ENCODE measurements at places on chromosomes 4 and X.

- DNase-seq, result no peak
These were observed 7.2 kb upstream of the LEF1 start for GRCh38 chr4:108175966-108176365.

- no peak for DNase-seq
These were observed 54.0 kb upstream of the AMELX start for GRCh38 chrX:11239230-11239629.

- no peak for DNase-seq
These were observed 74.2 kb upstream of the DMD start for GRCh38 chrX:33285550-33285949.

DNA sequence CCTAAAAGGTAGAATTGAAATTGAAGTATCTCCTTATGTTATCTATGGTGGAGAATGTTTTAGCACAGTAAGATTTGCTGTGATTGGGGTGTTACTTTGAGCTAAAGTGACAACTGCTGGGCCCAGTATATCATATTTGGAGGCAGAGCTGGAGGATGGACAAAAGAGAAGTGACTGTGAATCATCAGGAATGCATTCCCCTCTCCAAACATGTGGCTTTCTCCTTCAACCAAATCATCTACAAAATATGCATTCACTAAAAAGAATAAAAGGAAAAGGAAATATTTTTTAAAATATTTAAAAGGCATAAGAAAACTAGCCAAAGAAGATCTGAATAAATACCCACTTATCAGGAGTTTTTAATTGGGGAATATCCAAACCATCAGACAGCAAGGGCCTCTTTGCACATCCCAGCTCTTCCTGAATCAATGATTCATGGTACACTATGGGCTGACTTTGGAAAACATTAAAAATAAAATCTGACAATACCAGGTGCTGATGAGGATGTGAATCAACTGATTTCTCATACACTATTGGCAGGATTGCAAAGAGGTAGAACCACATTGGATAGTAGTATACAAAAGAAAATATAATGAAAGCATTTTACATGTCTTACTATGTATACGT, 671.7 kb upstream of the NR3C2 start:
- DNase-seq, result no peak

DNA sequence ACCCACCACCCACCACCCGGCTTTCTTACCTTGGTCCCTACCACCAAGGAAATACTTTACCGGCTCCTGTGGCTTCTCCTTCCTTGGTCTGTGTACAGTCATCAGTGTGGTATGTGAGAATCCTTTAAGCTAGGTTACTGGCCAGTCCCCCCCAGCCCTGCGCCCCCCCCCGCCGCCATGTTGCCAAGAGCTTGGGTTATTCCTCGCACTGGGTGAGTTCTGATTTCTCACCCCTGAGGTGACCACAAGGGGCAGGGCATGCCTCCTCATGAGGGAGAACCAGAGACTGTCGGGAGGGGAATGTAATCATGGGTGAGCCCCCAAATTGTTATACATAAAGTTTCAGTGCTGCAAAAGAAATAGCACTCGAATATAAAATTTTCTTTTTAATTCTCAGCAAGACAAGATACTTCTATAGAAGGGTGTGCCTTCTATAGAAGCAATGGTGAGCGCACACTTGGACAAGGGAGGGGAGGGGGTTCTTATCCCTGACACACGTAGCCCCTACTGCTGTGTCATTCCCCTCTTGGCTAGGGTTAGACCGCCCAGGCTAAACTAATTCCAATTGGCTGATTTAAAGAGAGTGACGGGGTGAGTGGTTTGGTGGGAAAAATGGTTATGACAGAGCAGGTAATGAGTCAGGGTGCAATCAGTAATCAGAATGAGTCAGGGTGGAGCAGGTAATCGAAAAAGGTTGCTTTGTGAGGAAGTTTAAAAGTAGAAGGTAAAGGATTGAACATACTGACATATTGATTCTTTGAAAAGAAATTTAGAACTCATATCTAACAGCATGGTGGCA, 133.2 kb downstream of the KDM6A start:
- DNase-seq, result no peak

- no peak for DNase-seq
These were observed 1.6 kb downstream of the SOX3 start for GRCh38 chrX:140503238-140503601.

- DNase-seq, result no peak
These were observed 225.8 kb upstream of the ARSJ start for GRCh38 chr4:114205261-114205660.

- no peak for DNase-seq
These were observed 119.0 kb downstream of the MANBA start for GRCh38 chr4:102641793-102642192.

GRCh38 chr4:145276050-145276449, 95.7 kb upstream of the OTUD4 start:
- DNase-seq, result no peak

Measured in stimulated activated CD8-positive, alpha-beta memory T cell treated with anti-CD3 and anti-CD28 coated beads, Interleukin-4, amount 100 ng/mL, for 1 hour (primary cell).